ENCODE measurements at places on chromosomes 3 and 15.

GRCh38 chr3:127646501-127647046 lies 17.6 kb downstream of the PODXL2 start:
- DNase-seq, result no peak

- no peak for DNase-seq
Observed at GRCh38 chr3:46695177-46695961, 1.9 kb upstream of the ALS2CL start.

GRCh38 chr15:27062951-27063350 lies 92.0 kb downstream of the GABRG3 start:
- DNase-seq, result no peak

DNA sequence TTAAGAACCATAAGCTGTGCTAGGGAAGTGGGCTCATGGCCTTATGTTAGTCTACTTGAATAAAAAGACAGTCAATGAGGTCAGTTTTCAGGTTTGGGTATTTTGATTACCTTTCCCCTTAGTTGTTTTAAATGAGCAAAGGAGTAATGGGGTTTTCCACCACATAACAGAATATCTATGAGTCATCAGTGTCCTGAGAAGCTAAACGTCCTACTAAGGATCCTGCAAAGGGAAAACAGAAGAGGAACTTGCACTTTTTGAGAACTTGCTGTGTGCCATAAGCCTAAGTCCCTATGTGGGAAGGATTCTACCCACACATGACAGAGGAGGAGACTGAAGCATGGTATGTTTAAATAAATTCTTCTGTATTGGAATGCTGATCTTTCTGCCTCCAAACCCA lies 292.8 kb upstream of the TMC3 start:
- DNase-seq, result no peak
